ENCODE measurements at places on chromosomes 5 and 9.

GRCh38 chr9:98380065-98380681 is 124.7 kb upstream of the TBC1D2 start:
- no peak for DNase-seq

- no peak for DNase-seq
Measured at GRCh38 chr5:89230178-89230577, 347.2 kb upstream of the MEF2C start.

- no peak for DNase-seq
Measured at GRCh38 chr9:112115970-112116753, 58.9 kb downstream of the SUSD1 start.

- no peak for DNase-seq
Measured at GRCh38 chr5:351084-351920, 29.8 kb downstream of the AHRR start.

- no peak for DNase-seq
Measured at GRCh38 chr5:171574376-171574775, 154.9 kb downstream of the FGF18 start.

DNA sequence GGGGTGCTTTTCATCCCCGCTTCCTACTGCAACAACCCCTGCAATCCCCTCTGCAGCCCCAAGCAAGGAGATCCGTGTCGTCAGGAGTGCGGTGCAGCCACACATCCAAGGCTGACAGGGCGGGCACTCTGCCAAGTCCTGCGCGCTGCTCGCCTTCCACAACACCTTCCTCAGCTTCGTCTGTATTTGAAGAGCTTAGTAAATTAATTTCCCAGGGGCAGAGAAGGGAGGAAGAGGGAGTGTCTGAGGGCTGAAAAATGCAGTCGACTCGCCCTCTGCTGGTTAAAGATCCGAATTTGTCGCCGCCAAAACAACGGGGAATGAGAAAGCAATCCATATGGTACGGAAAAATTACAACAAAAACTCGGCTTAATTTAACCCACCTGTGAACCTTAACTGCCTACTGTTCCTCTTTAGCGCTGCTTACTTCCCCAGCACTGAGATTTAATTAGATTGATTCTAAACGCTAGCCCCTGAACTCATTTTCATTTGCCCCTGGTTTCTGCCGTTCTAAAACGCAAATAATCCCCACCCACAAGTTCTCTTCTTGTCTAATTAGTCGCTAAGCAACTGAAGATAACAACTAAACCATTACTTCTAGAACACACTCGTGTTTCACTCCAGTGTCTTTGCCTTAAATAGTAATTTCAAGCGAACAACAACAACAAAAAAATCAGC is 10.9 kb upstream of the PCDHB1 start:
- DNase-seq: no peak

GRCh38 chr9:129458663-129459546 is 162.0 kb downstream of the C9orf50 start:
- DNase-seq: no peak

GRCh38 chr9:19113964-19114679 is 11.4 kb upstream of the HAUS6 start:
- no peak for DNase-seq

- no peak for DNase-seq
Measured at GRCh38 chr9:116417464-116417863, 263.9 kb downstream of the PAPPA start.

- no peak for DNase-seq
Measured at GRCh38 chr5:130868186-130868840, 296.7 kb downstream of the HINT1 start.

GRCh38 chr9:110356639-110357395 is 19.2 kb upstream of the TXNDC8 start:
- no peak for DNase-seq

DNA sequence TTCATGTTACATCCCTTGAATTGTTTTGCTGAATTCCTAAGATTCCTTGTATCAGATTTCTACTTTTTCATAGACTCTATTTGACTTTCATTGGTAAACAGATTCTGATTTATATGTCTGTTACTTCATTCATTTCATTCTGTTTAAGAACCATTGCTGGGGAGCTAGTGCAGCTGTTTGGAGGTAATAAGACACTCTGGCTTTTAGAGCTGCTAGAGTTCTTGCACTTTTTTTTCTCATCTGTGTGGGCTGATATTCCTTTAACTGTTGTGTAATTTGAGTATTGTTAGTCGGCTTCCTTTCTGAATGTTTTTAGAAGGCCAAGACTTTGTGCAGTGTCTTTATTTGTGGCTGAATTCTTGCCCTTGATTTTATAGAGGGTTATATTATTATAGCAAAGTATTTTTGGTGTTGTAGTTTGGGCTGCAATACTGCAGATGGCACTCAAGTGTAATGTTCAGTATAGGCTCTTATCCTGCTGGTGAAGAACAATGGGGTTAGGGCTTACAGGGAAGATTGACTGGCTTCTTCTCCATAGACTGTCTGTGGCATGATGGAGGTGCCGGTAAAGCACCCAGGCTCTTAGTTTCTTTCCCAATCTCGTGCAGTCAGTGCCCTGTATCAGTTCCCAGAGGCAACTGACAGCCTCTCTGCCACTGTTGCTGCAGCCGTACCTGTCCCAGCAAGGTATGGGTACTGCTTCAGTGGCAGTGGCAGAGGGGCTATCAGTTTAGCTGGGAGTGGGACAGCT is 162.2 kb downstream of the OXCT1 start:
- DNase-seq: no peak

- no peak for DNase-seq
Measured at GRCh38 chr5:137858223-137858916, 9.3 kb upstream of the MYOT start.

DNA sequence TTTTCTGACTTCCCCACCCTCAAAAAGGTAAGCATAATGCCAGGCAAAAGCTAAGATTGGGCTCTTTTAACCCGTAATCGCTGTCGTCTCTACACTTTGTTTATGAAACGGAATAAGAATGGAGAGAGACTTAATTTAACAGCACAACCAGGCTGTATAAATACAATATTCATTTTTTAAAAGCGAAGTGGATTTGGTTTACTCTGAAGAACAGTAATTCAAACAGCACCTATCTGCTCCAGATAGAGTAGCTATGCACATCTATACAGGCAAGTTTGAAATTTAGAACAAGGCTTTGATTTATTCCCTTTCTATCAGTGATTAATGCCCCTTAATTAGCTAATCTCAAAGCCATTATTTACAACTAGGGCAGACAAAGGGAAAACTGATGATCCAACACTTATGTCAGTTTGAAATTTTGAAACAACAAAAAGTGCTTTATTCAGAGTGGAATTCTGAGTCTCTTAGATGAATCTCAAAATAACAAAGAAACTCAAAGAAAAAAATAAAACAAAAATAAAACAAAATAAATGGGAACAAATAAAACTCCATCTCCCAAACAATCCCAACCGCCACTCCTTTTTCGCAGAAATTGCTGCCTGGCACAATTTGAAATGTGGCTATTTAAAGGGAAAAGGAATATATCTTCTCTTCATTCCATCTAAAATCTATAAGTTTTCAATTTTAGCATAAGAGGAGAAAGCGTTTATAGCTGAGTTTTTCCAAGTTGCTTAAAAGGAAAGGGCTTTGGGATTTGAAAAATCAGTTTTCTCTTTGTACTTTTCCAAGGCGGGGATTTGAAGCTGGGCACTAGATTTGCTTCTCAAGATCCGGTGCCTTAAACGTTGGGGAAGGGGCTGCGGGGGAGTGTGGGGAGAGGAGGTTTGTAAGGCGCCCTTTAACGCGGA is 298.6 kb downstream of the PARP8 start:
- no peak for DNase-seq

- DNase-seq: no peak
Measured at GRCh38 chr9:121756474-121757280, 105.2 kb downstream of the DAB2IP start.

DNA sequence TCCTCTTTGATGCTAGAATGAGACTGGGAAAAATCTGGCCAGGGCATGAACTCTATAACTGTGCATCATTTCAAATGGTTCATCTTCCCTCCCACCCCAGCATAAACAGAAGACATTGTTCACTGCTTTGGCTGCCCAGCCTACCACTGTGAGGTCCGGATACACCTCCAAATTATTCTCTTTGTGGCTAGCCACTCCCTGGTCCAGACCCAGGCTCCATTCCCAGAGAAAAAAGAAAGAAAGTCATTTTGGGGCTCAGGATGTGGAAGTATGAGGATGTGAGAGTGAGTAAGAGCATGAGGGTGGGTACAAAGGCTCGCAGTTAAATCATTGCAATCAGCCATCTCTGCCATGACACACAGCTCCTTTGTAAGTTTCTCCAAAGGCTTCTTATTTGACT is 559.2 kb downstream of the PSAT1 start:
- no peak for DNase-seq

All from stimulated activated CD4-positive, alpha-beta T cell treated with anti-CD3 and anti-CD28 coated beads, Interleukin-1b, Interleukin-23, amount 100 ng/mL, for 1 hour (primary cell).